Naive thymus-derived CD4-positive, alpha-beta T cell (primary cell): ENCODE measurements at places on chromosomes 7 and 10.
A peak's percentile ranks its signal among the peaks of the same experiment; 100 is the strongest.

DNA sequence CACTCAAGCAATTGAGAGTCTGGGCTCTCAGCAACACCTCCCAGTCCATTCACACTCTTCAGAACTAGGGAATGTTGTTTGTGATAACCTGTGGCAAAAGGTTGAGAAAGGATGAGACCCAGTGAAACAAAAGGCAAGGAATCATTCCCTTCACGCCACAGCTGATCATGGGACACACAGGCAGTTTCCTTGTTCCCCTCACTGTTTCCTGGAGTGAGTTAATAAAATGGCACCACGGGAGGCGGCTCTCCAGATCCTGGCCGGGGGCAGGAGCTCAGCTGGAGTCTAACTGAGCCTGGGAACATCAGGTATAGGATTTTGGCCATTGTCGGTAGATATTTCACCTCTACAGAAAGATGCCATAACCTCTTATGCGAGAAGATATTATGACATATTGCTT is 107.3 kb upstream of the FAM171A1 start:
- DNase-seq = no peak

- DNase-seq = no peak
Measured at GRCh38 chr7:132211971-132212370, 364.3 kb downstream of the PLXNA4 start.

GRCh38 chr7:26930845-26931244 is 66.5 kb upstream of the SKAP2 start:
- no peak for DNase-seq

DNA sequence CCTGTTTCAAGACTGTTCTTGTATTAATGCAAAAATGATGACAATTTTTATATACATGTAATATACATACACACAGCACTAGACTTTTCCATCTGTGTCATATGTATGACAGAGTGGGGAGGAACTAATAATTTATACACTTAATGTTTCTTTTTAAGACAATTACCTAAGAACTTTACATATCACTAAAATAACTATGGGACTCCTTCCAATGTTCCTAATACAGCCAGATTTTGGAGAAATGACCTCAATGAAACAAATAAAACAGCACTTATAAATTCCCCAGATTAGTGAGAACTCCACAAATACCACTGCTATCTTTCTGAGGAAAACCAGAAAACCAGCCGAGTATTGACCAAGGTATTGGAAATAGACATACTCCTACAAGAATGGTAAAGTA is 199.4 kb downstream of the ELMO1 start:
- no peak for DNase-seq

DNA sequence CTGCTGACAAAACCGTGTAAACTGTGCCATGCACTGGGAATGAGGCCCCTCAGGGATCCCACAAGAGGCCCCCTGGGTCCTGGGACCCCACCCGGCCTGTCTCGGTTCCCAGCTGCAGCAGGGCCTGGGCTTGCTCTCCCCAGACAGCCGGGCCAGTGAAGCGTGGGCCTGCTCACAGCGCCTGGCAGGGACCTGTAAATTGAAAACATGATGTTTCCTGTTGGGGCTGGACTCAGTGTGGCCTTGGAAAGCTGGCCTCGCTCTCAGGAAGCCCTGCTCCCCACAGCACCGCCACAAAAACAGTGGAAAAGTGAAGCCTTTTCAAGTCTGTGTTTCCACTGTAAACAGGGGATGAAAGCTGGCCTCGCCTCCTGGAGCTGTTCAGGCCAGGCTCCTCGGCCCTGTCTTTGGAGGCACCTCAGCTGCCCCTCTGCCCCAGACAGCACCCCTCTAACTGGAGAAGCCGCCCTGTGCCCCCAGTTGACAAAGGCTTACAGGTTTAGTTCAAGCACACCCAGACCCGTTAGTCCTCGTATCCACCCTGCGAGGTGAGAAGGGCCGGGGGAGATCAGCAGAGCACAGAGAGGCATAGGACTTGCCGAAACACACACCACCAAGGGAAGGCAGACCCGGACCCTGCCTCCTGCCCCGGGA is 108.3 kb downstream of the ZMIZ1 start:
- DNase-seq = no peak

DNA sequence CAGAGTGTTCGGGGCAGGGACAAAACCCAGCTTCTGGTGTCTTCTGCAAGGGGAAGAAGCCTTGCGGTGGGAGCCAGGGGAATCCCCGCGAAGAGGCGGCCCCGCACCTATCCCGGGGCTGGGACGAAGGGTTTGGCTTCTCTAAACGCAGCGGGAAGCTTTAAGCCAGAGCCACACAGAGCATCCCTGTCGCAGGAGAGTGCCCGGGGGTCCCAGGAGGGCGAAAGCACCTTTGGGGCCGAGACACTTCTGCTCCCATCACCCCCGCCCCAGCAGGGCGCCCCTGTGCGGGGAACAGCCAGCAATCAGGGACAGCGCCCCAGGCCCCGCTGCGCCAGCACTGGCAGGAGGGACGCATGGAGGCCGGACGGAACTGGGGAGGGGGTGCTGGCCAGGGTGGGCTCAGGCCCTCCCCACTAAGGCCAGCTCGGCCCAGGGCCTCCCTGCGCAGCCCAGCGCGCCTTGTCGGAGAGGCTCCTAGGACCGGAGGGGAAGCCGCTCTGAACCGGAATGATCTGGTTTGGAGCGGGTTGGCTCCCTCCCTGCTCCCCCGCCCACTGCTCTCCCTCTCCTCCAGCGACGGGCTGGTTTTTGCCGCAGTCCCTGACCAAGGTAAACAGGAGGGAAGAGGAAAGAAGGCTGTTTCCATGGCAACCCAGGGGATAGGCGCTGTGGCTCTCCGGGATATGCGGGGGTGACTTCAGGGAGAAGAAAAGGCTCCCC is 63.9 kb downstream of the TMEM209 start:
- DNase-seq = peak; percentile 66

- no peak for DNase-seq
Measured at GRCh38 chr10:132904181-132904813, 38.1 kb downstream of the CFAP46 start.

DNA sequence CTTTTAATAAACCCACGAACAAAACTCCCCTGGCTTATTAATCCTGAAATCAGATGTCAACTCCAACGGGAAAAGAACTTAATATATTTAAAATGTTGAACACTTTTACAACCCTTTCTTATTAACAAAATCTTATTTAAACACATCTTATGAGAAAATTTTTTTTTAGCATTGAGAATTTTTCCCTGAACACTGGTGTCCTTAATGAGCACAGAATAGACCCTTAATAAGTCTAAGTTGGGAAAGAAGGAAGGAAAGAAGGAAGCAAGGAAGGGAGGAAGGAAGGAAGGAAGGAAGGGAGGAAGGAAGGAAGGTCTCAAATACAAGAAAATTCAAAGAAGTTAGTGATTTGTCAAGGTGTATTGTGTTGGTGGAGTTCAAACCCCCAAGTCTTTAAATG is 129.2 kb upstream of the COL1A2 start:
- no peak for DNase-seq

GRCh38 chr10:43945094-43945730 is 296.5 kb upstream of the ZNF32 start:
- no peak for DNase-seq

GRCh38 chr7:139942636-139943035 is 113.6 kb downstream of the TBXAS1 start:
- no peak for DNase-seq

DNA sequence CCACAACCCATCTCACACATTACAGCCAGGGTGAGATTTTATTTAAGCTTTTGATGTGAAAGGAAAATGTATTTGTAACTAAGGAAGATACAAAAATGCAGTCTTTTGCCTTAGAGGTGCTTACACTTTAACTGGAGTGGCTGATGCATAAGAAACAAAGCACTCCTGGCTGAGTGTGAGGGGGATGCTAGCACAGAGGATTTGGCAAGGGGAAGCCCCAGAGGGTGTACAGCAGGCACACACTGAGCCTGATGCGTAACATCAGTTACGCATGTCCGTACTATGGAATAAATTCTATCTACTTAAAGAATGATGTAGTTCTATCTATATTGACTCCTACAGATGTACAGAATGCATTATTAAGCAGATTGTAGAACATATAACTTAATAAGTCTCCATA is 17.8 kb downstream of the GIMAP8 start:
- DNase-seq = no peak

DNA sequence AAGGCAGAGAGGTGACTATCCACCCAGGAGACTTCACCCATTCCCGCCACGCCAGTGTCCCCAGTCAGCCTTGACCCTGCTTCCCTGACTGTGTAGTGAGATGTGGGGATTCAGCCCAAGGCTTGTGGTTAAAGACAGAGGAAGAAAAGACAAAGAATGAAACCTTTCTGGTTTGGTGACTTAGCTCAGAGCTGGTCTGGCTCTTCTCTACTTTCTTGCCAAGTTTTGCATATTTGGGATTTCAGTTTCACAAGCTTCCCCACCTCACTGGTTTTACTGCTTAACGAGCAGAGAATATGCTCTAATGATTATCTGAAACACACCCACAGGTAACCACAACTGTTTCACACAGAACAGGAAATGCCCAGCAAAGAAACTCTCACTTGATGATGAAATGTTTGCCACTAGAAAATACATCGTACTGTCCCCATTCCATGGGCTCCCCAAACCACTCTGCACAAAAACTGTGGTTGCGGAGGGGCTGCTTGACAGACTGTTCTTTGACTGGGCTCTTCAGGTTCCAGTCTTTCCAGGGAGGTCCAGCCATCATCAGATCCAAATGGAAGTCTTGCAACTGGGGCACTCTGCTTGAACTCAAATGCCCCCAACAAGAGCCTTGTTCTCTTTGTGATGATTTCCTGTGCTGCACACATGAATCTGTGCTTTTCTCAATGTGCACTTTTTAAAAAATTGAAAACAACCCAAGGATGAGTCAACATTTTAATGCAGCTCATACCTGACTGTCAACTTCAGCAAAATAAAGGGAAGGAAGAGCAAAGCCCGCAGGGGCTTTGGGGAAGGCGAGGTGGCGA is 95.5 kb downstream of the CTBP2 start:
- no peak for DNase-seq

DNA sequence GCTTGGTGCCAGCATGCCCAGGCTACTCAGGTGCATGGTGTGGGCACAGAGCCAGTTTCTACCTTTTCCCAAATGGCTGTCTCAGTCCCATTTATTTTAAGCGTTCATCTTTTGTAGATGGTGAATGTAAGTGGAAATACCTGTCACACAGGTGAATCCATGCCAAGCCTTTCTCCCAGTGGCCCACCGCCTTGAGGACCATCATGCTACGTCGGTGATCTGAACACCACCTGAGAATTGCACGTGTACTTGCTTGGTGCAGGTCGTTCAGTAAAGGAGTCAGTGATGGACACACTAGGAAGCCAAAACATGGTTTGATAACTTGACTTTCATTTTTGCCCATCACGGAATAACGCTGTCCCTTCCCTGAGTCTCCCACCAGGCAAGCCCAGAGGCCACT is 666.7 kb upstream of the FOXK1 start:
- no peak for DNase-seq

DNA sequence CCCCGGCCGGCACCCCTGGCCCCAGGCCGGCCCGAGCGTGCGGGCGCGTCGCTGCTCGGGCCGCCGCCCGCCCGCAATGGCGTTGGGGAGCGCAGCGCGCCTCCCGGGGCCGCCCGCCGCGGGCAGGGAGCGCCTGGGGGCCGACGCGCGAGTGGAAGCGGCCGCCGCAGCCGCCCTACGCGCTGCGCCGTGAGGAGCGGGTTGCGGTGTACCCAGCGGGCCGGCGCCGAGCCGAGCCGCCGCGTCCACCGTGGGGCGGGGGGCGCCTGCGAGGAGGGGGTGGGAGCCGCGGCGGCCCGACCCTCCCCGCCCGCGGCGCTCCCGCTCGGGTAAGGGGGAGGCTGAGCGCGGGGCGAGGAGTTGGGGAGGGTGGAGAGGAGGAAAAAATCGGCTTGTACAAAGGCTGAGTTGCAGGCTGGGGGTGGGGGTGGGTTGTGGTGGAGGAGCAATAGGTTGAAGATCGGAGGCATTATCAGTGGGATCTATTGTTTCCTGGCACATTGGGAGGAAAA is 473 bp downstream of the PPP1R9A start:
- DNase-seq = no peak
